Renal cortical epithelial cell (primary cell): ENCODE measurements at places on chromosomes 4 and X.

DNA sequence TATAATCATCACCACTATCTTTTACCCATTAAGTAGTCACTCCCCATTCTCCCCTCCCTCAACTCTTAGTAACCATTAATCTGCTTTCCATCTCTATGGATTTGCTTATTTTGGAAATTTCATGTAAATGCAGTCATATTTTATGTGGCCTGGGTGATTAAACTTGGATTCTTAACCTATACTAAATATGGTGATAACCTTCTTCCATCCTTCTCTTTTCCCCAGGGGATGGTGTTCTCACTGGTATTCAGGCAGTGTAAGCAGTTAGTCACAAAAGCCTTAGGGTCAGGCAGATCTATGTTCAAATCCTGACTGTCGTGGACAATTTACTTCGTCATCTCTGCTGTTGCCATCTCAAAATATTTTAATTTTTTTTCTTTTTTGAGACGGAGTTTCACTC, 29.6 kb downstream of the RAB40AL start:
- no peak for DNase-seq

GRCh38 chr4:123858465-123858864, 461.9 kb downstream of the SPRY1 start:
- no peak for DNase-seq

GRCh38 chrX:71510161-71510560, 22.7 kb upstream of the OGT start:
- no peak for DNase-seq

DNA sequence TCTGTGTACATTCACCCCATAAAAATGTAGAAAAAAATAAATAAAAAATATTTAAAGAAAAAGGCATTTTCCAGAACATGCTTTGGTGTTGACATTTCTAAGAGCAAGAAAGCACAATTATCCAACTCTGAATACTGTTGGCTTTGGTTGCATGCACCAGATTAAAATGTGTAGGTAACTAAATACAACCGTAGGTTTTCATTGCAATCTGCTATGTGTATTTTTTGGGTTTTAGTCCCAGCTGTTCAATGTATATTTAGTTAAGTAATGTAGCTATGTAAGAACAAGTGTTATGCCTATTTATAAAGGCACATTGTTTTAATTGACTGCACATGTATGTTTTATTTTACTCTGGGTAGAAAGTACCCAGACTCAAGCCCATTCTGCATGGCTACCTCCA, 108.1 kb upstream of the PAQR3 start:
- no peak for DNase-seq

- peak; percentile 70 for DNase-seq
Measured at GRCh38 chrX:16148896-16149295, 18.4 kb upstream of the MAGEB17 start.

DNA sequence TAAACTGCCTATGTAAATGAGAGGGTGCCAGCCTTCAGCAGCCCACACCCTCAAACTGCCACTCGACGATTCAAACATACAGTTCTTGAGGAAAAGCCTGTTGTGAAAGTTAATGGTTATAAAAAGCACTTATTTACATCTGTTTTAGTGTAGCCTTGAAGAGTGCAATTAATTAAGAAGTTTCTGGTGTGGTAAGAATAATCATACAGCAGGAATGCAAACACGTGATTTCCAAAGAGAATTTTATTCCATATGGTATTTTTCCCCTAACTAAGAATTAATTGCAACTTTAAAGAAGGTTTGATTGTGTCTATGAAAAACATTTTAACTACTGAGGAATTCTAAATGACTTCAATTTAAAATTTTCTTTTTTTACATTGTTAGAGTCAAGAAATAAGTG, 176.3 kb upstream of the PITX2 start:
- DNase-seq = no peak

- DNase-seq = peak; percentile 93
Measured at GRCh38 chr4:172996571-172997216, 171.9 kb upstream of the GALNT7 start.

DNA sequence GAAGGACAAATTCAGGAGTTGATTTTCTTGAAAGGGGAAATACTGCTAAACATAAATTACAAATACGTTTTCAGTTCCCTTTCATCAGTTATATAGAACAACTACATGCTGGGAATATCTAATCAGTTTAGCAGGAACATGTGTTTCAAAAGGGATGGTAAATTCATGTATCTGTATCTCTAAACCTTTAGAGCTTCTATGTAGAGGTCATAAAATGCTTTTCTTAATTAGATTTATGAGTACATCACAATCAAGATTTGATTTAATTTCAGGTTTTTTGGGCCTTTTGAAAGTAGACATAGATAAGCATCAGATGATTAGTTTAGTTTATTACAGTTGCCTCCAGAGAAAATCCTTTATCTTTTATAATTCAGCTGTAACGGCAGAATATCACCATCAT, 12.9 kb downstream of the PDLIM3 start:
- DNase-seq = no peak

- no peak for DNase-seq
Measured at GRCh38 chrX:154476821-154477220, 2.3 kb downstream of the LAGE3 start.

DNA sequence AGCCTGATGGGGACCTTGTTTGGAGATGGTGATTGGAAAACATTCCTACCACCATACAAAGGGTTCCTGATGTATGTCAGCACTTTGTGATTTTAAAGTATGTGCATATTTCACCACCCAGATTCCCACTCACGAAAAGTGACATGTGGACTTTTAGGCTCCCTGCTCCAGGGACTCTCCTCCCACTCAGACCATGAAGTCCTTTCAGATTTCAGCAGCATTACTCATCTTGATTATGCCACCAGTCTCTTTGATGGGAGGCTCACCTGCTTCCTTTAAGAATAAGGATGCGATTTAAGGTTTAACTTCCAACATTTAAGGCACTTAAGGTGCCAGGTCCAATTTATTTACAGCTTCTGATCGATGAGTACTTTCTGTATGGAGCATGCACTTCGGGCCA, 204.4 kb downstream of the PPARGC1A start:
- DNase-seq = peak; percentile 59

DNA sequence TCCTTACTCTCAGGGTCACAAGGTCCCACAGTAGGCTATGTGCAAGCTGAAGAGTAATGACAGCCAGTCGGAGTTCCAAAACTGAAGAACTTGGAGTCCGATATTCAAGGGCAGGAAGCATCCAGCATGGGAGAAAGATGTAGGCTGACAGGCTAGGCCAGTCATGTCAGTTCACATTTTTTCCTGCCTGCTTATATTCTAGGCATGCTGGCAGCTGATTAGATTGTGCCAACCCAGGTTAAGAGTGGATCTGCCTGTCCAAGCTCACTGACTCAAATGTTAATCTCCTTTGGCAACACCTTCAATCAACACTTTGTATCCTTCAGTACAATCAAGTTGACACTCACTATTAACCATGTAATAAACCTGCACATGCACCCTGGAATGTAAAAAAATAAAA, 960.9 kb upstream of the HS3ST1 start:
- DNase-seq = no peak

DNA sequence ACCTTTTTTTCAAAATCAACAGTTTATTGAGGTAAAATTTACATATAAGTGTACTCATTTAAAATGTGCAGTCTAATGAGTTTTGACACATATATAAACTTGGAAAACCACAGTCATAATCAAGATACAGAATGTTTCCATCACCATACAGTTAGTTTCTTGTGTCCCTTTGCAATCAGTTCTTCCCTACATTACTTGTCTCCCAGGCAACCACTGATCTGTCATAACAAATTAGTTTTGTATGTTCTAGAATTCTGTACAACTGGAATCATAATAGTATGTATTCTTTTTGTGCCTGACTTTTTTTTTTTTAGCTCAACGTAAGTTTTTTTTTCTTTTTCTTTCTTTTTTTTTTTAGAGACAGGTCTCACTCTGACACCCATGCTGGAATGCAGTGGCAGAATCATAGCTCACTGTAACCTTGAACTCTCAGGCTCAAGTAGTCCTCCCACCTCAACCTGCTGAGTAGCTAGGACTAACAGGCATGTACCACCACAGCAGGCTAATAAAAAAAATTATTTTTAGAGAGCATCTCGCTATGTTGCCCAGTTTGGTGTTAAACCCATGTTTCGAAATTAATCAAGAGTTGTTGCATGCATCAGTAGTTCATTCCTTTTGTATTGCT, 26.9 kb downstream of the ARFIP1 start:
- no peak for DNase-seq

DNA sequence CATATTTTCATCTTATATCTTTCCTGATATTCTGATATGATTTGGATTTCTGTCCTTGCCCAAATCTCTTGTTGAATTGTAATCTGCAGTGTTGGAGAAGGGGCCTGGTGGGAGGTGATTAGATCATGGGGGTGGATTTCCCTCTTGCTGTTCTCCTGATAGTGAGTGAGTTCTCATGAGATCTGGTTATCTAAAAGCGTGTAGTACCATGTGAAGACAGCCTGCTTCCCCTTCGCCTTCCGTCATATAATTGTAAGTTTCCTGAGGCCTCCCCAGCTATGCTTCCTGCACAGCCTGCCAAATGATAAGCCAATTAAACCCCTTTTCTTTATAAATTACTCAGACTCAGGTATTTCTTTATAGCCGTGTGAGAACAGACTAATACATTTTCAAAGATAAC, 77.2 kb downstream of the ANKRD50 start:
- DNase-seq = no peak

- DNase-seq = no peak
Measured at GRCh38 chr4:85445050-85445639, 29.8 kb upstream of the ARHGAP24 start.

- peak; percentile 82 for DNase-seq
Measured at GRCh38 chr4:39505581-39505980, 21.7 kb downstream of the UGDH start.

GRCh38 chr4:21802406-21802805, 146.2 kb downstream of the KCNIP4 start:
- peak; percentile 96 for DNase-seq

DNA sequence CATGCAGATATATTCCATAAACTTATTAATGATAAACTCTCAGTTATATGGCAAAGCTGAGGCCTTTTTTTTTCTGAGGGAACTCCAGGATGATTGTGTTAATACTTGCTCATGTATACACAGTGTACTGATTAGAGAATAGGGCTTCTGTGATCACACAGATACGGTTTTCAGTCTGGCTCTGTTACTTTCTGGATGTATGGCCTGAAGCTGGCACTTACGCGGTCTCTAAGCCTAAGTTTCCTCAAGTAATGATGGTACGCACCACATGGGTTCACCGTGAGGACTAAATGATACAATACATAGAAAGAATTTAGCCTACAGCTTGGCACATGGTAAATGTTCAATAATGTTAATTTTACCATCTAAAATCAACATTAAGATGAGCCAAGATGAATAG, 73.8 kb downstream of the SEC24D start:
- no peak for DNase-seq

- DNase-seq = peak; percentile 33
Measured at GRCh38 chrX:45598861-45599260, 398.2 kb upstream of the DIPK2B start.

- no peak for DNase-seq
Measured at GRCh38 chrX:16796298-16796697, 10.0 kb downstream of the TXLNG start.

DNA sequence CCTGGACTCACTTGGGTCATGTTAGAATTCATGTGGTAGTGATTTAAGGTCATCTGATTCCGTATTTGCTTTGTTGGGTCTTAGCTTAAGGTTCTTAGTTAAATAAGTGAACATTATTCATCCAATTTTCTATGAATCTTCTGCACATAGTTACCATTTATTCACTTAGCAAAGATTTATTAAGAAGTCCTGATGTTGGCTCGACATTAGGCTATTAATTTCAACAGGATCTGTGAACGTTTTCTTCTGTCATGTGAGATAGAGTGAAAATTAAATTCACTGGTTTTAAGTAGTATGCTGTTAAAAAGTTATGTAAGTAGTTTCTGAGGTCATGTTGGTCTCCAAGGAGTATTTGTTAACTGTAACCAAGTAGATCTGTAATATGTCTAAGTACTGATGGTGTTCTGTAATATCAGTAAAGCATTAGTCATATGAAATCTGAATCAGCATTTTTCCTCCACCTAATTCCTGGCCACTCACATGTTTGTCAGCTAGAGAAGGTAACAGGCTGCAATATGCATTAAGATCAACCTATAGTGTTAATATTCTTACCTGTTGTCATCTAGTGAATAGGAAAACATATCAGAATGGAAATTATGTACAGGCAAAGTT, 155.6 kb downstream of the PCDH7 start:
- DNase-seq = peak; percentile 20

DNA sequence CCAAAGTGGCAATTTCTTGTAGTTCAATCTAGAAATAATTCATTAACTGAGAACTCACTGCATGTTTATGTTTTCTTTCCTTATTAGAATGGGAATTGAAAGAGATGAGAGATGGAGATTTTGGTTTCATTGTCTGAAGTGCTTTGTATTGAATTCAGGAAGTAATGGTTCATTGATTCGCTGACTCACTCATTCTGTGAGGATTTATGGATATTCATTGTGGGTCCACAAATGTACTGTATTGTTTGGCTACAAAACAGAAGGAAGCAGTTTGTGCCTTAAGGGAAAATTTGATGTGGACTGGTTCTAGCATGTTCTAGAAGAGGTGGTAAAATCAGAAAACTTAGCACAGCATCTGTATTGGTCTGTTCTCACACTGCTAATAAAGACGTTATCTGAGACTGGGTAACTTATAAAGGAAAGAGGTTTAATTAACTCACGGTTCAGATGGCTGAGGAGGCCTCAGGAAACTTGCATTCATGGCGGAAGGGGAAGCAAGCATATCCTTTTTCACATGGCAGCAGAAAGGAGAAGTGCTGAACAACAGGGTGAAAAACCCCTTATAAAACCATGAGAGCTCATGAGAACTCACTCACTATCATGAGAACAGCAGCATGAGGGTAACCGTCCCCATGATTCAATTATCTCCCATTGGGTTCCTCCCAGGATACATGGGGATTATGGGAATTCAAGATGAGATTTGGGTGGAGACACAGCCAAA, 132.3 kb upstream of the VCX3A start:
- peak; percentile 65 for DNase-seq

GRCh38 chr4:55721651-55722050, 85.6 kb upstream of the NMU start:
- DNase-seq = no peak

- no peak for DNase-seq
Measured at GRCh38 chr4:5448221-5448620, 260.1 kb downstream of the EVC2 start.

DNA sequence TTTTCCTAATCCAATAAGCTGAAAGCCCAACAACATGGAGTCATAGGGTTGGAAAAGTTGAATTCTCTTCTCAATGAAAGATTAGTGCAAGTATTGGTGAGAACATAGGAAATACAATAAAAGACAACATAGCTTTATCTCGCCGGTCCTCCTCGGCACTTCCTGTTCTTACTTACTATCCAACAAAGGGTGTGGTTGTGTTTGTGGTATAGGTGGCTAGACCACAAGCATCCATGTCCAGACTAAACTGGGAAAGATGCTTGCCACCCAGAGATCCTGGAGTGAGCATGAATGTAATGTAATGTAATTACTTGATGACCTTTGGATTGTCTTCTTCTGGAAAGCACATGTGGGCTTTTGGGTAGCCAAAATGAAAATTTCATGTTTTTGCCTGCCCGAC, 223.8 kb downstream of the CPE start:
- DNase-seq = no peak

- peak; percentile 18 for DNase-seq
Measured at GRCh38 chr4:7037425-7037824, 5.7 kb upstream of the TADA2B start.

GRCh38 chr4:166499820-166500219, 626.8 kb downstream of the TLL1 start:
- DNase-seq = no peak
